ACHN (cell line): ENCODE measurements at places on chromosomes 13 and 19.

GRCh38 chr19:41619018-41619556 is 7.8 kb downstream of the CEACAM4 start:
- DNase-seq, result no peak

GRCh38 chr19:1261798-1262622 is 7.1 kb upstream of the CIRBP start:
- DNase-seq, result peak; percentile 69

DNA sequence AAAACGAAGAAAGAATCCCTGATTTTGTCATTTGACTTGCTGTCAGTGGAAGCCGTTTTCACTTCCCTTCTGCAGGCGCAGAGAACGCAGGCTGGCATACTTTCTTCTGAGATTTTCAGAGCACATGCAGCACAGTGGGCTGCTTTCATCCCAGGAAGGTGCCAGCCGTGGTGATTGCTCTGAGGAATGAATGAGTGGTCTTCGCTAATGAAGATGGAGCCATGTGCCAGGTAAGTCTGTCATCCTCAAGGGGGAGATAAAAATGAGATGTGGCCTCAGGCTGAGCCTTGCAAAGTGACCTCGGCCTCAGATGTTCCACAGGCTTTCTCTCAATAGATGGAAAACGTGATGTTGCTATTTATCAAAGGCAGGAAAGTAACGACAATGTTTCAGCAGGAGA is 94.6 kb upstream of the FARP1 start:
- DNase-seq, result no peak

GRCh38 chr13:29748097-29748496 is 102.3 kb downstream of the UBL3 start:
- DNase-seq, result no peak

DNA sequence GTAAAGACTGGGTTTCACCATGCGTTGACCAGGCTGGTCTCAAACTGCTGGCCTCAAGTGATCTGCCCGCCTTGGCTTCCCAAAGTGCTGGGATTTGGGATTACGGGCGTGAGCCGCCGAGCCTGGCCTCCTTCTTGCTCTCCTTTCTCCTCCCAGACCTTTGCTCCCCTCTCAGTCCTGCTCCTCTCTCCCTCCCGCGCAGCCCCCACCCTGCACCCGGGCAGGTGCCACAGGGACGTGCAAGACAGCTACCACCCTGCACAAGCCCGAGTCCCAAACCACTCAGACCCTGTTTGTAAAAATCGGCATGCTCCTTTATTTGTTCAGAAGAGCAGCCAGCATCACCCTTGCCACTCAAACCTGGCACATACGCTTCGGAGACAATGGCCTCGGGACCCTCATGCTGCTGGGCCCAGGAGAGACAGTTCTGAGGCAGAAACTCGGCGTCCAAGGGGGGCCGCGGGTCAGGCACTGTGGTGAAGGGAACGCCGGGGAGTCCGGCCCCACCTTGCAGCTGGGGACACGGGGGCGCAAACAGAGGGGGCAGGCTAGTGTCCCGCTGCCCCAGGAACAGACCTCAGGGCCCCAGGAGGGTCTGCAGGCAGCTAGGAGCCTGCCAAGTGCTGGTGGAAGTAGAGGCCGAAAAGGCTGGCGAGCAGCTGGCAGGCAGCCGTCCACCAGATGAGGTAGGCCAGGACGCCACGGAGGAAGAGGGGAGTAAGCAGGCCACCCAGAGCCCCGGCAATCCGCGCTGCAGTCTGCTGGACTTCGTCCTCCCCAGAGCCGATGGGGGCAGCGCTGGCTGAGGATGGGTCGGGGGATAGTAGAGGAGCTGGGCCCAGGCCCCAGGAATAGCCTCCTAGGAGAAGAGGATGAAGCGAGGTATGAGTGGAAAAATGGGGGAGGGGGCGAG is 18.7 kb downstream of the TMEM161A start:
- DNase-seq, result no peak

- no peak for DNase-seq
These were observed 156.1 kb downstream of the RGCC start for GRCh38 chr13:41613471-41613870.

DNA sequence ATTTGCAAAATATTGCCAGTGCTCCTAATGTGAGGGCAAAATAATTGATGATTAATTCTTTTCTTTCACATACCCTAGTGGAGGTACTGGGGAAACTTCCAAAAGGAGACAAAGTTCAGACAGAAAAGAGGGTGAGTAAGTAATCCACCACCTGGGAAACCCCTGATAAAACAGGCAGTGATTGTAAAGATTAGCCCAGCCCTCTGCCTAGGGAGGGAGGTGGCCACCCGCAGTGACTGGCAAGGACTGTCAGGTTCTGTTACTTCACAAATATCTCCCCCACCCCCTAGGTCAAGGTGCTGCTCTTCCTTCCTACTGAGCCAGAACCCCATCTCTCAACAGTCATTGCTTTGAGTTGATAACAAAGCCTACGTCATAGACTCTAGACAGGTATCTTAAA is 239.7 kb downstream of the DNAJC15 start:
- DNase-seq, result no peak

DNA sequence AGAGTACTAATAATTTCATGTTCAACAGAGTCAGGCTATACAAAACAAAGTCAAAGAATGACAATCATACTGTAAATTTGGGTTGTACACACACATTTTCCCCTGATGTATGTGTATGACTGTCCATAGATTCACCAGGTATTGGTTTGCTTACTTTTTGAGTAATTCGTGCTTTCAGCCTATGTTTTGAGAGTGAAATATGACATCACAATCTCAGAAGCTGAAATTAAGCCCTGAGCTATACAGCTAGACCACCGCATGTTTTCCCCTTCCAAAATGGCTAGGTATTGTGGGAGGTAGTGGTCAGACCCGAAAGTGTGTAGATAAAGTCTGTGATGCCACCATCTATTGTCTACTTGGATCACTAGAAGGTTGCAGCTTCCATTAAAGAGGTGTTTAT is 102.8 kb downstream of the KATNAL1 start:
- no peak for DNase-seq

DNA sequence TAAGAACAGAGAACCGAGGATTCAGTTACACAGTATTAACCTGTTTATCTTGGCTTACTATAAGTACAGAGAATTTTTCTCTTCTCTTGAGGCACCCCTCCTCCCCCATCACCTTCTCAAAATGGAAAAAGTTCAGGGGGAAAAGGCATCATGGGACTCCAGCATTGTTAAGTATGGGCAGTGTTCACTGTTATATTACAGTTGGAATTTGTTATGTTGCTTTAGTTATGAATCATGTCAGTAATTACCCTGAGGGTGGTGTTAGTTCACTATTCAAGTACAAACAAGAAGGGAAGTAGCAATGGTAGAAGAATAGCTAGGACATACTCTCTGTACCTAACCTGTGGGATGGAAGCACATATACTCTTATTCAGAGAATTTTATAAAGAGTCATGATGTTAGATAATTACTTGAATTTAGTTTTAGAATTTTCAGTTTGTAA is 12.0 kb downstream of the LPAR6 start:
- no peak for DNase-seq

- no peak for DNase-seq
These were observed 762.1 kb upstream of the ARGLU1 start for GRCh38 chr13:107329991-107330390.

GRCh38 chr13:41502031-41502430 is 44.7 kb downstream of the RGCC start:
- no peak for DNase-seq

DNA sequence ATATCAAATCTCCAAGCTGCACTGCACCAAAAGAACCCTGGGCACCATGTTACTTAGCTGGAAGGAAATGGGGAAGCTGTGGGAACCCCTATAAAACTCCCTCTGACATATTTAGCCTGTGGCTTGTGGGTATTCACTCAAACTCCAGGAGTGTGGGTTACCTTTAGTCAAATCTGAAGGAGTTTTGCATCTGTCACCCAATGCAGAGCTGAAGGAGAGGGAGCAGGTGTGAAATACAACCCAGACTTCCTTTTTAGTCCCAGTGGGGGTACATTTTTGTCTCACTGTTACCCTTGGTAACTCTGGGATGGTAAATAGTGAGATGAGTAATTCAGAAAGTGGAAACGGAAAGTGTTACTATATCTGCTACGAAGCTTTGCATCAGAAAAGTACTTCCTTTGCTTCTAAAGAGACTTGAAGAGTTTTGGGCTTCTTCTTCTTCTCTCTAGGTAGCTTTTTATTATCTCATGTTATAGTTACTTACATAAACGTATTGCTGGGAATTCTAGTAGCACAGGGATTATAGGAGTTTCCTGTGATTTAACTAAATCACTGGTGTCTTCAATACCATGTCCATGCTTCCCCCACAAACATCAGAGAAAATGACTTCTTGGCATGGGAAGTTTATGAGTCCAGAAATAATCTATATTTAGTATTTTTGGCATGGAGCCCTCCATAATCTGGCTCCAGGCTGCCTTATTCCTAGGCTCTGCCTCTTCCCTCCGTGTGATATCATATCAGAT is 105.9 kb downstream of the AKAP11 start:
- DNase-seq, result no peak

GRCh38 chr19:2016041-2016807 is 710 bp upstream of the BTBD2 start:
- peak; percentile 76 for DNase-seq

- DNase-seq, result no peak
These were observed 117.2 kb downstream of the MIPEP start for GRCh38 chr13:23771956-23772355.

DNA sequence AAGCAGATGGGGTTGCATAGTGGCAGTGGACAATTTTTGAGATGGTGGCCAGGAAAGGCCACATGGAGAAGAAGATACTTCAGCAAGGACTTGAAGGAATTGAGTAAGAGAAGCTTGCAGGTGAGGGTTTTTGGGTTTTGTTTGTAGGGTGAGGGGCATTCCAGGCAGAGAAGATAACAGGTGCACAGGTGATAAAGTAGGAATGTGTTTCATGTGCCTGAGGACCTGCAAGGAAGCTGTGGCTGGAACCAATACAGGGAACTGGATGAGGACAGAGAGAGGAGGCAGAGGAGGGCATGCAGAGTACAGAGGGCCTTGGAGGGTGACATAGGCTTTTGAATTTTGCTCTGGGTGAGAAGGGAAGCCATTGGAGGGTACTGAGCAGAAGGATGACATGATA is 314.5 kb downstream of the KLF12 start:
- DNase-seq, result no peak

GRCh38 chr19:42494321-42494720 is 34.0 kb downstream of the CEACAM1 start:
- DNase-seq, result no peak

DNA sequence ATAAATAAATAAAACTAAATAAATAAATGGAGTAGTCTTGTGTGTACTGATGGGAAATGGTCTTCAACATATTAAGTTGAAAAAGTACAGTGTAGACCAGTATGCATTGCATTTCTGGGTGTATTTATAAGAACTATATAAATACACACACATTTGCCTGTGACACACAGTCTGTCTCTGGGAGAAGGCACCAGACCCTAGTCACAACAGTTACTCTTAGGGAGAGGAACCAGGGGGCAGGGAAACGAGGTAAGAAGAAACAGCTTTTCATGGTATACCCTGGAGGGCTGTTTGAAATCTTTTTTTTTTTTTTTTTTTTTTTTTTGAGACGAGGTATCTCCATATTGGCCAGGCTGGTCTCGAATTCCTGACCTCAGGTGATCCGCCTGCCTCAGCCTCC is 2.8 kb upstream of the S1PR2 start:
- no peak for DNase-seq

DNA sequence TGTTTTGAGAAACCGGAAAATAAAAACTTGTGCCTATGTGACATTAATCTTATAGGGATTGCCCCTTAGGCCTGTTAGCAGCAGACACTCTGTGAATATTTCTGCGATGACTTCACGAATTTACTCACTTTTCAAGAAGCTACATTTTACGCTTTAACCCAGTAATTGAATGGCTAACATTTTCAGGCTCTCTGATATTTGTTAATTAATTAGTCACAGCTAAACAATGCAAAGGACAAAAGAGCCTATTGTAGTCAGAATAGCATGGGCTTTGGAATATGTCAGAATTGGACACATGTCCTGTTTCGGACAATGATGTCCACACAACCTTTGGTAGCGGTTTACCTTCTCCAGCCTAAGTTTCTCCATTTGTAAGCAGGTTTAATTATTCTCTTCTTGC is 506.6 kb downstream of the EFNB2 start:
- DNase-seq, result no peak
